Muscle of leg (tissue), 16 donors: ENCODE measurements at places on chromosomes 13 and 19. TPM values are rescaled to one million over a fixed set of nuclear protein-coding genes. Genes with fewer than 3 reads are reported as not detected.

The CATSPERD gene
- total RNA-seq, result not detected

The GIPC3 gene
- total RNA-seq, result 0.22 TPM

The POGLUT2 gene
- 23.5 TPM for total RNA-seq

The IRS2 gene
- 1.5 TPM for total RNA-seq

The VSIG10L gene
- total RNA-seq, result 0.49 TPM

The ADGRE2 gene
- total RNA-seq, result 0.31 TPM

The ZNF626 gene
- total RNA-seq, result 16.4 TPM

The BEST2 gene
- not detected for total RNA-seq

The IZUMO2 gene
- not detected for total RNA-seq

The KLC3 gene
- total RNA-seq, result 0.09 TPM

The ARL11 gene
- total RNA-seq, result 0.58 TPM

The CDK8 gene
- total RNA-seq, result 17.3 TPM

The EFNB2 gene
- 13.9 TPM for total RNA-seq

The IQCN gene
- total RNA-seq, result 1.5 TPM

The PEX11G gene
- 2.5 TPM for total RNA-seq

The ELSPBP1 gene
- not detected for total RNA-seq
